ENCODE measurements at places on chromosomes 13 and 19. TPM values are rescaled to one million over a fixed set of nuclear protein-coding genes. Genes with fewer than 3 reads are reported as not detected.

- DNase-seq: no peak
These were observed 48.9 kb downstream of the PTPRS start for GRCh38 chr19:5291588-5292193.

- no peak for DNase-seq
These were observed 28.2 kb downstream of the GAS6 start for GRCh38 chr13:113835461-113836270.

DNA sequence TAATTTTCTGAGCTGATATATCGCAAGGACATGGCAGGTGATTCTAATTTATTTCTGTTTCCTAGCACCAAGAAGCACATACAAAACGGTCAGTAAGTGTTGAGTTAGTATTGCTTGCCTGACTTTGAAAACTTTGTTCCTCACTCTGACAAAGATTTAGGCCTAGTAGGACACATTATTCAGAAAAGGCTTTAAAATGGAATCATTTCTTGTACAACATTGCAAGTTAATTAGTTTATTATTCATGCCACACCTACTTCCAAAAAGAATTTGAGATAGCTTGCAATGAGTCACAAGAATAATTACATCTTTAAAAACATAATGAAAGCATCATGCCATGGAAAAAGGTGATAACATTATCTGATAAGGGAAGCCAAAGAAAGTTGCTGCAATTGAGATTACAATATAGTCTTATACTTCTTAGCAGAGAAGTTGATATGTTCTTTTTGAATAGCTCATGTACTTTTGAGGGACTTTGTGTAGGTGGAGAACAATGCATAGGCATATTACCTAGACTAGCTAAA is 474.2 kb downstream of the KLF5 start:
- DNase-seq: no peak

- no peak for DNase-seq
These were observed 23.5 kb downstream of the MTUS2 start for GRCh38 chr13:28843639-28844038.

DNA sequence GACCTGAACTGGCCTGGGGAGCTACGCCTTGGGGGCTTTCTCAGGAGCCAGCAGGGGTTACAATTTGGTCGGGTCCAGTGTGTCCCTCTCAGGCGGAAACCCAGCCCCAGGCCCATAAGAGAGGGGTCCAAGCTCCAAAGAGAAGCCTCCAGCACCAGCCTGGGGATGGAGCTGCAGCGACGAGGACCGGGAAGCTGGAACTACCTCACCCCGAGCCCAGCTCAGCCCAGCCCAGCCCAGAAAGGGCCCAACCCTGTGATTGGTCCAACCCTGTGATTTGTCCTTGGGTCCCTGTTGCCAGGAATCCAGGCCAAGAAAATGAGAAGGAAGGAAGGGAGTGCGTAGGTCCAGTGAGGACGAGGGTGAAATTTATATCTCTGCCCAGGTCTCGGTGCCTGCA is 24.1 kb downstream of the CLEC4M start:
- no peak for DNase-seq

- DNase-seq: no peak
These were observed 3.5 kb upstream of the LHB start for GRCh38 chr19:49020342-49020741.

DNA sequence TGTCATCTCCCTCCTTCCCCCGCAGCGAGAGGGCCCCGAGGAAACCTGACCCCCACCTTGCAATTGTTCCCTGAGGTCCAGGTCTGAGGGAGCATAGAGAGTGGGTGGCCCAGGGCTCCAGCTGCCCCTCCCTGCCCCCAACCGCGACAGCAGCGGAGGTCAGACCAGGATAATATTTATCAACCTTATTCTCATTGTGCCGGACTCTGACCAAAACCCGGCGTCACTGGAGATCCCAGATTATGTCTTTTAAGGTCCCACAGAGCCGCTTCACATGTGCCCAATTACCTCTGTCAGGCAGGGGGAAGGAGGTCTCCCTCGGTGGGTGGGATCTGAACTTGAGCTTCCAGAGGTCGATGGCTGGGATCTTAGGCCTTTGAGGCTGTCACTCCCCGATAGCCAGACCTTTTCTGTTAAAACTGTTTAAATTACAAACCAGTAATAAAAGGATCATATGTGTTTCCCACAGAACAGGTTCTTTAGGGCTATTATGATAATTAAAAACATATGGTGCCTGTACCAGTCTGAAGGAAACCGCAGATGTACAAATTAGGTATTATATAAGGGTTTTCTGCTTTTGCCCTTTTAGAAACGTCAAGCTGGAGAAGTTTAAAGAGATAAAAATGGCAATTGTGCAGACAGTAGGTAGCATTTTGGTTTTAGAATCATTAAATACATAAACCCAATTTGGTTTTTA is 195.5 kb downstream of the ZNF536 start:
- DNase-seq: no peak

- DNase-seq: no peak
These were observed at the start of gene LGALS14 for GRCh38 chr19:39704181-39705044. Gene LGALS14 (plus strand): TSS chr19:39704481. CDS start chr19:39704529, 48 bp downstream.

DNA sequence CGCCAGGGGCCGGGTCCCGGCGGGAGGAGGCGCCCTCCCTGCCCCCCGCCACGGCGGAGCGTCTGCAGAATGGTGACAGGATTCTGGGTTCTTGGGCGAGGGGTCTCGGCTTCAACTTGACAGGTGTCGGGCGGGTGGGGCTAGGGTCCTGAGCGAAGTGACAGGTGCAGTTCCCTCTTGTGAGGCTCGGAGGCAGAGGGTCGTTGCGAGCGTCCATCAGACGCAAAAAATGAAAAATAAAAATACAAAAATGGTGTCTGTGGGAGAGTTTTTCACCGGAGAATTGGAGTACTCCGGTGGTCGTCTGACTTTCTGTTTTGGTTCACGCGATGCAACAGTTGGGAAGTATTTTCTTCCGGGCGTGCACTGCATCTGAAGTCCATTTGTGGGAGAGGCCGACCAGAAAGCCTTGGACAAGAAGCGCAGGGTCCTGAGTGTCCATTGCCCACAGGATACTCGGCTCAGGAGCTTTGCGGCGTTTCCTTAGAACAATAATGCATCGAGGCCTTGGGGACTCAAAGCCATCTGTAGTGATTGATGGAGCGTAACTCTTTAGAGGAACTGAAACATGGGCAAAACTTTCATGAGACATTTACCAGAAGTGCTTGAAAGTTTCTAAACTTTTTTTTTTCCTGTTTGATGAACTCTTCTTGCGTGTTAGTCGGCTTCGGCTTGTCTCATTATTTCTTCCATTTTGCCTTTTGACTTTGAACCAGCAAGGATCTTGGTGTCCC is 759 bp downstream of the RB1 start:
- DNase-seq: peak; percentile 73

DNA sequence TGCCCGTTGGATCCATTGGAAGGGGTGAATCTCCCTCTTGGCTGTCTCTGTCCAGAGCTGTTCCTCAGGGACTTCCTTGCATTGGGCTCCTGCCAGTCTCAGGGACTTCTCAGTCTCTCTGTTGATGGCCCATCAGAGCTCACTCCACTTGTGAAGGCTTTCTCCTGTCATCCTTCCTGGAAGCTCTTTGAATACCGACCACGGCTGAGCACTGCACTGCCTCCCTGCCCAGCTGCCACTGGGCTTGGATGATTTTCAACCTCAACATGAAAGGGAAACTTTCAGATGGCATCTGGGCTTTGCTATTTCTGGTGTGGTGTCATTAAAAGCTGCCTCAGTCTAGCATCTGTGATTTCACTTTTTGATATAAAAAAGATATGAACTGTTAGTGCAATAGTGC is 66.1 kb upstream of the ANKRD10 start:
- no peak for DNase-seq

- no peak for DNase-seq
These were observed 129.8 kb downstream of the DLEU7 start for GRCh38 chr13:50713523-50714248.

GRCh38 chr19:13004273-13004672 is 9.0 kb downstream of the NFIX start:
- no peak for DNase-seq

Gene DNAAF3
- polyA plus RNA-seq: 0.47 TPM

Gene RNF225
- polyA plus RNA-seq: not detected

Gene SNAPC2
- 16.9 TPM for polyA plus RNA-seq

Gene DCT
- 52.6 TPM for polyA plus RNA-seq

Gene ZNF610
- not detected for polyA plus RNA-seq

Data from muscle of arm (tissue), 14 donors.